ENCODE measurements at places on chromosomes 11 and 22. TPM values are rescaled to one million over a fixed set of nuclear protein-coding genes. Genes with fewer than 3 reads are reported as not detected.
A peak's percentile ranks its signal among the peaks of the same experiment; 100 is the strongest.

Gene CRYBA4
- total RNA-seq = 0.41 TPM

DNA sequence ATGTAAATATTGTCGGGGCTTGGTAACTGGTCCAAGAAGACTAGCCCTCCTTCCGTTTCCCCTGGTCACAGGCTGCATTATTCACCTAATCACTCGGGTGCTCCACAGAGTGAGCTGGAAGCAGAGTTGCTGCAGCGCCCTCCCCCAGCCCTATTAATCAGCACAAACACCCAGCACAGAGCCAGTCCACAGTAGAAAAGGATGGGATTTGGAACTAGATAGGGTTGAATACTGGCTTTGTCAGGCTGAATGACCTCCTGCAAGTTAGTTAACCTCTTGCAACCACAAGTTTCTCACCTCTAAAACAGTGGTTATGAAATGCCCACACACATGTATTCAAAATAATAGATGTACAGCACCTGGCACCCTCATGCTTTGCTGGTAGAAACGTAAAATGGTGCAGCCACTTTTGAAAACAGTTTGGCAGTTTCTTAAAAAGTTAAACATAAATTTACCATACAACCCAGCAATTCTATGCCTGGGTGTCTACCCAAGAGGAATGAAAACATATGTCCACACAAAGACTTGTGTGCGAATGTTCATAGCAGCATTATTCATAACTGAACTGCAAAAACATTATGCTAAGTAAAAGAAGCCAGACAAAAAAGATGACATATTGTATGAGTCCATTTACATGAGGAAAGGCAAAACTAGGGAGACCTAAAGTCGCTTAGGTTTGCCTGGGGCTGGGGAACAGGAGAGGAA lies 31.7 kb upstream of the APLP2 start:
- H3K4me3 ChIP-seq = no peak overlapping the region
- H3K36me3 ChIP-seq = no peaks in the 10 kb centered on the region
- no peak overlapping the region for H3K27ac ChIP-seq
- H3K27me3 ChIP-seq = no peaks in the 10 kb centered on the region

DNA sequence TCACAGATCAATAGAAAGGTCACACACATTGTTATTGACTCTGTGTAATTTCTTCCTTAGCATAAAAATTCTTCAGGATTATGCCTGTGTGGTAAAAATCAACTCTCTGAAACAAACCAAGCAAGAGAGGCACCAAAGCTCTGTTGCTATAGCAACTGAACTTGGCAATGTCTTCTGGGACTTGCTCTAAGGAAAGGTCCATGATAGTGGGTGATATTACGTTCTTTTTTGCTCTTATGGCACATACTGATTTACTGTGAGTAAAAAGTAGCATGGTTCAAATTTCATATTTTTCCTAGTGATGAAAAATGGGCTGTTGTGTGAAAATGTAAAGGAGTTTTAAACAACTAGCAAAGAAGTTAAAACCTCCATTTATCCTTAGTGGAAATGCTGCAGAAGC lies 66.4 kb downstream of the SVIP start:
- H3K4me1 ChIP-seq = no peaks in the 10 kb centered on the region
- no peaks in the 10 kb centered on the region for H3K36me3 ChIP-seq
- DNase-seq = no peak
- H3K27me3 ChIP-seq = no peaks in the 10 kb centered on the region

Gene PAMR1
- 2.2 TPM for total RNA-seq

- peaks cover 6% of the 10 kb centered on the region for H3K36me3 ChIP-seq
- H3K4me3 ChIP-seq = peak overlapping the region; percentile 71
- H3K27ac ChIP-seq = peak overlapping the region; percentile 84
- H3K4me1 ChIP-seq = peaks cover 16% of the 10 kb centered on the region
- H3K27me3 ChIP-seq = no peaks in the 10 kb centered on the region
- peak; percentile 48 for DNase-seq
Observed at GRCh38 chr11:59668188-59668949, 468 bp downstream of the PATL1 start.

Gene PGM2L1
- 11.5 TPM for total RNA-seq

Gene MRGPRF
- 9.3 TPM for total RNA-seq

Gene OR10D3
- not detected for total RNA-seq

DNA sequence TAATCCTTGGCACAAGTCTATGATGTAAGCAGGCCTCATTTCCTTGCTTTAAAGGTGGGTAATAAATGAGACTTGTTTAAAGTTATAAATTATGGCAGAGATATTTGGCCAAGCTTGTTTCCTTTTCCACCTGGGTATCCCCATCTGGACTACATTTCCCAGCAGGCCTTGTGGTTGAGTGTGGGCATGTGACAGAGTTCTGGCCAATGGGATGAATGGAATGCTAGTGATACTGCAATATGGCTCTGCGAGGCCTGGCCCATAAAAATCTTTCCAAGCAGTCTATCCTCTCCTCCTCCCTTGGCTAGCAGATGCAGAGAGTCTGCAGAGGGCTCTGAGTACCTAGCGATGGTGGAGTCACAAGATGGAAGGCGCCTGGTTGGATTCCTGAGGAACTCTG lies 102.5 kb downstream of the TIMP3 start:
- H3K36me3 ChIP-seq = no peaks in the 10 kb centered on the region
- H3K27me3 ChIP-seq = no peaks in the 10 kb centered on the region
- H3K4me3 ChIP-seq = no peak overlapping the region
- H3K4me1 ChIP-seq = no peaks in the 10 kb centered on the region
- no peak overlapping the region for H3K27ac ChIP-seq

DNA sequence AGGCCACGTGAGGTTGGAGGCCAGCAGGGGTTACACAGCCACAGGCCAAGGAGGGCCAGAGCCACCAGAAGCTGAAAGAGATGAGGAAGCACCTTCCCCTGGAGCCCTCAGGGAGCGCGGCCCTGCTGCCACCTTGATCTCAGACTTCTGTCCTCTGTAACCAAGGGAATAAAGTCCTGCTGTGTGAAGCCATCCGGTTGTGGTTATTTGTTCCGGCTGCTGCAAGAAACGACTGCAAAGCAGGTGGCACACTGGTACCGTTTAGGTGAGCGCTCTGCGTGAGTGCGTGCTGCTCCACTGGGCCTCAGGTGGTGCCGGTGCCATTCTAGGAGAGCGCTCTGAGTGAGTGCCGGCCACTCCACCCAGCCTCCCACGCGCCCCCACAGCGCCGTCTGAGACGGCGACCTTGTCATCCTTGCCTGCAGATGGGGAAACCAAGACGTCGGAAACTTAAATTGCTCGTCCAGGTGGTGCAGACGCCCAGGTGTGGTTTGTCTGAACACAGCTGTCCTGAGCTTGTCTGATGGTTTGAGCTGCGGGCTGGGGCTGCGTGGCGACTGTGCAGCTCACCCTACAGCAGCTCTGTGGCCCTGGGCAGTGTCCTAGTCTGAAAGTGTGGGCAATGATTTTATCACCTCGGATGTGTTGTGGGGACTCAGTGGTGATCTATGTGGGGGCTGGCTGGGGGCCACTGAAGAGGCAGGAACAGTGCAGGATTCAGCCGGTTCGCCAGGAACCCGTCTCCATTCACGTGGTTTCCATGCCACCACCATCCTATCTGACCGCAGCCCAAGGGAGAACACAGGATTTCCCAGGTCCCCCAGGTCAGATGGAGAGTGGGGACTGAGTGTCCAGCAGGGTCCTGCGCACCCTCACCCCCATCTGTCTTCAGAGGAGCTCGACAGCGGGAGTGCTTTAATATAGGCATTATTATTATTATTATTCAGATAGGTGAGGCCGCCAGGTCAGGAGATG lies 4.6 kb upstream of the MRGPRG start:
- H3K27ac ChIP-seq = no peak overlapping the region
- no peak overlapping the region for H3K4me3 ChIP-seq
- H3K4me1 ChIP-seq = peaks cover 3% of the 10 kb centered on the region
- H3K27me3 ChIP-seq = no peaks in the 10 kb centered on the region
- no peaks in the 10 kb centered on the region for H3K36me3 ChIP-seq
- DNase-seq = no peak

DNA sequence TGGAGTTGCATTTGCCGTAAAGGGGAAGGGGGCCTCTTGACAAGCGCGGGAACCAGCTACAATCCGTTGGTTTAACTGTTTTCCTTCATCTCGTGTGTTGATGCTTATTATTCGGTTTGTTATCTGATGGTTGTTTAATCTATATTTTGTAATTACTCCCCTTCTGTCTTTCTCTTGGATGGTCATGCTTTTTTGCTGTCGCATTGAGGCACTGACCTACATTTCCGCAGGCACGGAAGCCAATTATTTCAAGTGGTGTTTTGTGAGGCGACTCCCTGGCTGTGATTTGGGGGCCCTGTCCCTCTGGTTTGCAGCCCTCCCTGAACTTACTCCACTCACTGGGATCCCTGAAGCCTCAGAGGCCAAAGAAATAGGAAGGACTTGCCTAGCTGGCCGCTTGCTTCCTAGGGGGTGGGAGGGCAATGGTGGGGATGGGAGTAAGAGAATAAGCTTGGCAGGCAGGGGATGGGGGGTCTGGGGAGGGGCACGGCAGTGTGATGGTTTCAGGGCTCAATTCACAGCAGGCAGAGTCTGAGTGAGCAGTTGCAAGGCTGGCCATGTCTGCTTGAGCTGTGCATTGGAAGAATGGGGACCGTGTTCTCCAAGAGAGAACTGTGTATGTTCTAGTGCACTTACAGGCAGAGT lies 165.8 kb upstream of the B3GAT1 start:
- no peaks in the 10 kb centered on the region for H3K27me3 ChIP-seq
- H3K27ac ChIP-seq = no peak overlapping the region
- H3K4me1 ChIP-seq = no peaks in the 10 kb centered on the region
- DNase-seq = no peak

Gene OR52I1
- not detected for total RNA-seq

Gene C22orf15
- total RNA-seq = not detected

Gene SELENOH
- total RNA-seq = 115 TPM

Gene HPX
- total RNA-seq = 1.3 TPM

DNA sequence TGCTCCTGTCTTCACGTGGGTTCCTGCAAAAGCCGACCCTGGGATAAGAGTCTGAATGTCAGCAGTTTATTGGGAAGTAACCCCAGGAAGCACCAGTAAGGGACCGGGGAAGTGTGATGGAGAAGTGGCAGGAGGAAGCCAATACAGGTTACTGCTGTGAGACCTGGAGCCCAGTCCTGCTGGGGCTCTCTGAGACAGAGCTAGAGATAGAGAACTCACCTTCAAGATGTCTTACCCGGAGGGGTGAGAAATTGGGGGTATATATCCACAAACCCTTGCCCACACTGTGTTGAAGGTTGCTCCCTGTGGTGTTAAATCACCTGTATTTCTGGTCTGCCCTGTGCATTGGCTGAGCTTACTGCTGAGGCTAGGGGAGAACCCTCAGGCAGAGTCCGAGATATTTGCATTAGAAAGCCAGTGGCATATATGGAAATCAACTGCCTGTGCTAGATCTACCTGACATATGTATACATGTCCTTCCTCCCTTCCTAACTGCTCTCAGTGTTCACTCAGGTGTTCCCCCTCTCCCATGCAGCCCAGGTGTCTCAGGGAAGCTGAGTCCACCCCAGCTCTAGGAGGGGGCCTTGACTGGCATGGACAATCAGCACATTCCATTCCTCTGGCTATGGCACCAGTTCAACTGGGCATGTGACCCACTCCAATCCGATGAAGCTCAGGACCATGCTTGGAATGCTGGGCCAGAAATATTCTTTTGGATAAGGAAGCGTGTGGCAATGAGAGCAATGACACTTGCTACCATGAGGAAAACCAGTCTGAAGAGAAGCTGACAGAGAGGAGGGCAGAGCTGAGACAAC lies 6.8 kb upstream of the MICAL2 start:
- no peaks in the 10 kb centered on the region for H3K4me1 ChIP-seq
- H3K27me3 ChIP-seq = no peaks in the 10 kb centered on the region
- no peak overlapping the region for H3K27ac ChIP-seq
- H3K36me3 ChIP-seq = no peaks in the 10 kb centered on the region

Gene IFITM10
- total RNA-seq = 6.4 TPM

DNA sequence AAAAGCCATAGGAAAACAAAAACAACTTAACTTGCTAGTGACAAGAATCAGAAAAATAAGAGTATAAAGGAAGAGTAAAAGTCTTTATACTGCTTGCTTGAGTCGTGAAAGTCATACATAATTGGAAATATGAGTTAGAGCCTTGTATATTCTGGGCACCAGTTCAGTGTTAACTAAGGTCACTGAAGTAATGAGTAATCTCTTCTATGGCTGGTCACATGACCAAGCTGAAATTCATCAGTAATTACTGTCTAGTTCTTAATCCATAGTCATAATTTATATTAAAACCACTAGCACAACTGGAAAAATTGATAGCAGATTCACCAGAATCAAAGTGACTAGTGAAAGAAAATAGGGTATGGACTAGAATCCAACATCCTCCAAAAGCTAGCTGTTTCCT lies 84.4 kb upstream of the SLC5A12 start:
- no peak for DNase-seq
- H3K27ac ChIP-seq = no peak overlapping the region
- no peaks in the 10 kb centered on the region for H3K27me3 ChIP-seq
- H3K4me3 ChIP-seq = no peak overlapping the region

DNA sequence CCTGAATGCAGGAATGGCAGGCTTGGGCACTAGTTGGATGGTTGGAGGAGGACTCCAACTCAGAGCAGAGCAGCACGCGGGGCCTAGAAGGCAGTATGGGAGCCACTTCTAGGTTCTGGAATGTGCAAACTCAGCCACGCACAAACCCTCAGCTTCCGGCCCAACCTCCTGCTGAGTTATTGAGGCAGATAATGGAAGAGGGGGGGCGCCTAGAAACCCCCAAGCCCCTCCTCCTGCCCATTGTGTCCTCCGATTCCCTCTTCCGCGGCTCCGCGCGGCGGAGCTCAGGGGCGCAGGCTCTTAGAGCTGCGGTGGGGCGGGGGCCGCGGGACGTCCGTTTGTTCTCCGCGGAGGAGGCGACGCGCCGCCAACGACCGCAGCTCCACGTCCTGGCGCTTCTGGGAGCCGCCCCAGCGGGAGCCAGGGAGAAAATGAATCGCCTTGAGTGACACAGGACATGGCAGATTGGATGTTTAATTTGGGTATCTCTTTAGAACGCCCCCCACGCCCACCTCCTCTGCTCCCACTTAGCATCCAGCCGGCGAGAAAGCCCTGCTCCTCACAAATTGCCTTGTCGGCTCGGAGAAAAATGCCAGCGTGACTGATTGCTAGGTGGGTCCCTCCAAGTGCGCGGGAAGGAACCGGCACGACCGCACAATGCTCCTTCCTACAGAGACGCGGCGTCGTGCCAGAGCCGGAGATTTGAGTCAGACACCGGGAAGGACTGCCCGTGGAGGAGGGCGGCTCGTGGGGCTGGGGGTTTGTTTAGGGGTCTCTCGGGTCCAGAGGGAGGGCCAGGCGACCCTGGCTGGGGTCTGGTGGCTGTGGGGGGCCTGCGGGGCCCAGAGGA lies 144.6 kb downstream of the NECTIN1 start:
- no peaks in the 10 kb centered on the region for H3K27me3 ChIP-seq
- peaks cover 5% of the 10 kb centered on the region for H3K4me1 ChIP-seq
- DNase-seq = peak; percentile 88
- H3K36me3 ChIP-seq = no peaks in the 10 kb centered on the region
- H3K27ac ChIP-seq = no peak overlapping the region

GRCh38 chr11:61999141-61999975 lies 31.9 kb upstream of the FTH1 start:
- peaks cover 7% of the 10 kb centered on the region for H3K4me1 ChIP-seq
- H3K27me3 ChIP-seq = no peaks in the 10 kb centered on the region
- DNase-seq = no peak
- no peak overlapping the region for H3K4me3 ChIP-seq
- H3K27ac ChIP-seq = no peak overlapping the region

- no peak overlapping the region for H3K4me3 ChIP-seq
- H3K27me3 ChIP-seq = no peaks in the 10 kb centered on the region
- H3K4me1 ChIP-seq = peaks cover 5% of the 10 kb centered on the region
- H3K36me3 ChIP-seq = no peaks in the 10 kb centered on the region
- DNase-seq = peak; percentile 53
Observed at GRCh38 chr11:76238551-76238950, 32.2 kb upstream of the WNT11 start.

Gene CD248
- 22.9 TPM for total RNA-seq

- peaks cover 8% of the 10 kb centered on the region for H3K27me3 ChIP-seq
- no peaks in the 10 kb centered on the region for H3K4me1 ChIP-seq
- H3K27ac ChIP-seq = no peak overlapping the region
- no peaks in the 10 kb centered on the region for H3K36me3 ChIP-seq
Observed at GRCh38 chr22:19174106-19175025, 4.2 kb downstream of the SLC25A1 start.

Measured in kidney (tissue), 22 donors.